ENCODE measurements at places on chromosomes 12 and 14.

GRCh38 chr12:52151837-52152783, 39.7 kb downstream of the KRT80 start:
- DNase-seq, result no peak

DNA sequence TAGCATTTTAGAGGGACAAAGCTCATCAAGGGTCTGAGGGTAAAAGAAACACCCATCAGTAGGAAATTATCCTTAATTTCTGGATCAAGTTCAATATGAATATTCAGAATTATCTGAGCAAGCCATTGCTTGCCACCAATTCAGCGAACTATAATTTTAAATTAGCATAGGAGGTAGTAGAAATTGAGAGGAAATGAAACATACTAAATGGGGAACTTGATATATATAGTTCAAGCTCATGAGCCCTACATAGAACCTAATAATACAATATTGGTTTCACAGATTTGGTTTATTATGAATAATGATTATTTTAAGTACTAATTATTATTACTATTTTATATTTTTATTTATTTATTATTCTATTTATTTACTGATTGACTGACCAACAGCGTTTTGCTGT, 42.1 kb upstream of the GXYLT1 start:
- DNase-seq, result no peak

DNA sequence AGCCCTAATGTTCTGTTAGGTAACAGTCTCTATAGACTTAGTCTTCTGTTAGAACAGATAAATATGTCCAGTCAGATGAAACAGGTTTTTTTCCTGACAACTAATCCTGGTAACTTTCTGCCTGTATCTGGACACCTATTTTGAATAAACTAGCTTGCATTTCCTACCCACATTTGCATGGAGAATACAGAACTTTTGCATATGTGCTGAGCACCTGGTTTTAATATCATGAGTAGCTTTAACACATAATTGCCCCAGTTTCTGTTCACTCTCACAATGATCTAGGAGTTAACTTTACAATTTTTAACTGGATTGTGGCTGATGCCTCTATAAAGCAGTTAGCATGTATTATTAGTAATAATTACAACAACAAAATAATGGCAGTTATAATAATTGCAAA, 111.7 kb downstream of the KTN1 start:
- DNase-seq, result no peak

- DNase-seq, result peak; percentile 16
Observed at GRCh38 chr14:78959674-78960264, 789.6 kb downstream of the NRXN3 start.

- DNase-seq, result no peak
Observed at GRCh38 chr12:28097221-28097620, 93.0 kb upstream of the CCDC91 start.

DNA sequence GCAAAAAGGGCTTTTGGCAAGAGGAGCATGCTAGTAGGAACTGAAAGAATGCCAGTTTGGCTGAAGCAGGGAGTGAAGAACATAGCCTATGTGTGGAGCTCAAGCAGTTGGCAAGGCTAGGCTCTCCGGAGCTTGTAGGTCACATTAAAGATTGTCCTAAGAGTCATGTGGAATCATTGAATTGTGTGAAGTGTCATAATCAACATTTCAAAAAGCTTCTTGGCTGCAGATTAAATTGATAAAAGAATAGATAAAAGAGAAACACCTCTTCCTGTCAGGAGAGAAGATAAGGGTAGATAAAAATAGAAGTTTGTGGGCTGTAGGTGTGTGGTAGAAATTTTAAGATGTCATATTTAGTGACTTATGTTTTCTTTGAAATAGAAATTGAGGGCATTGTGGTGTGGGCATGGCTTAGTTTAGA, 36.1 kb downstream of the CPSF6 start:
- no peak for DNase-seq

DNA sequence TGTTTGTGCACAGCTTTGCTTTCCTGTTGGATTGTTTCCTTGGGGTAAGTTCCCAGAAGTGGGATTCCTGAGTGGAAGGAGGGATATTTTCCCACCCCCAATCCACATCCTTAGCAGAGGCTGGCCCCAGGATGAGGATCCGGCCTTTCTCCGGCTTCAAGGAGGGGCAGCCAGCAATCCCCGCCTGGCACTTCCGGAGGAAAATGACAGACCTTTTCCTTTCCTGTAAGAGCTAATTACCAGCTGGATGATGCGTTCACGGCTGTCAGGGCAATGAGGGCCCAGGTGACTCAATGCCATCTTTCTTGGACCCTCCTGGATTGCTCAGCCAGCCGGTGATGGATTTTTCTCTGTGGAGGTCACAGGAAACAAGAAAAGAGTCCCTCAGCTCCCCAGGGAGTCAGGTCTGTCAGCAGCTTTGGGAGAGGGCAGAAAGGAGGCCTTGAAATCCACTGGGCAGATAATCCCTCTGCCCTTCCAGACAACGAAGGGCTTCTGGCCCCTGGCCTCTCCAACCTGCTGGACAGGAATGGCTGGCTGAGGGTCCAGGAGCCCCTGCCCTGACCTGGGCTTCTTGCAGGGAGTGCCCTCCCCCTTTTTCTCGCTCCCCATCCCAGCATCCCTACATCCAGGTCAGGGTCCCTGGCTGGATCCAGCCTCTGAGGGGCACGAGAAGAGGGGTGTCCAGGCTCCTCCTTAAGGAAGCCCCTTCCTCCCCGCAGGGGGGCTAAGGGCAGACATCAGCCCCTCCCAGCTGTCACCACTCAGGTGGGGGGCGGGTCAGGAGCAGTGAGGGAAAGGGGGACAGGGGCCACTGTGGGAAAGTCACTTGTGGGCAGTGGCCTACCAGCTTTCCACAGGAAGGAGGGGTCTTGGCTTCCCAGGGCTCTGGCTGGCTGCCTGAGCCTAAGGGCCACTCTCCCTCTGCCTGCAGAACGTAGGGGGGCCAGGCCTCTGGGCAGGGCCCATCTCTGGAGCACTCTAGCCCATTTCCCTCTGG, 16.1 kb upstream of the CCDC85C start:
- no peak for DNase-seq

GRCh38 chr14:77301103-77301502, 19.6 kb downstream of the POMT2 start:
- no peak for DNase-seq

DNA sequence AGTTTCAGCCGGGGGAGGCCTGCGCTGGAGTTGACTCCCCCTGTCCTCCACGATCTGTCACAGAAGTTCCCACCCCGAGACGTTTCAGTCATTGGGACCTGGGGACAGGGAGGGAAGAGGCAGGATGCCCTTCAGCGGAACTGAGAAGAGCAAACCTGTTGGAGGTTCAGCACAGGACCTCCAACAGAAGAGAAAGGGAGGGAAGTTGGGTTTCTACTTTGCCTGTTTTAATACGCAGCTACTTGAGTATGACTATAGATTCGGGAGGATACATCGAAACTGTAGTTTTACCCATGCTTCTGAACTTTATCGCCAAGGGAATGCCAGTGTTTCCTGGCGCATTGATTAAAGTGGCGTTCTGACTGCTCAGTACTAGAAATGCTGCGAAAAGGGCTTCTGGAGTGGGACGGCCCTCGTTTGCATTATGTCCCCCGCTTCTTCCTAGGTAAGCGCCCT, 2.3 kb upstream of the DUSP6 start:
- no peak for DNase-seq

GRCh38 chr12:71125515-71125914, 32.3 kb downstream of the TSPAN8 start:
- no peak for DNase-seq

DNA sequence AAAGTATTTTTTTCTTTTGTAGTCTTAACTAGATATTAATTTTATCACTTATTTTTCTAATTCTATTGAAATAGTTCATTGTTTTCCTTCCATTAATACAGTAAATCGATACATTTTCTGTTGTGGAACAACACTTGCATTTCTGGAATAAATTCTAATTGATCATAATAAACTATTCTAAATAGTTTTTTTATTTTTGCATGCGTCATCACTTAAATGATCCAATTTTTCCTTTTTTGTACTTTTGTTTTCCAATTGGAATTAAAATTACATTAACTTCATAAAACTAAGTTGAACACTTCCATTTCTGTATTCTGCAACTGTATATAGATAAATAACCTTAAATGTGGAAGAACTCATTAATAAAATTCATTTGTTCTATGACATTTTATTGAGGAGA, 202.5 kb downstream of the KCNC2 start:
- DNase-seq, result no peak

DNA sequence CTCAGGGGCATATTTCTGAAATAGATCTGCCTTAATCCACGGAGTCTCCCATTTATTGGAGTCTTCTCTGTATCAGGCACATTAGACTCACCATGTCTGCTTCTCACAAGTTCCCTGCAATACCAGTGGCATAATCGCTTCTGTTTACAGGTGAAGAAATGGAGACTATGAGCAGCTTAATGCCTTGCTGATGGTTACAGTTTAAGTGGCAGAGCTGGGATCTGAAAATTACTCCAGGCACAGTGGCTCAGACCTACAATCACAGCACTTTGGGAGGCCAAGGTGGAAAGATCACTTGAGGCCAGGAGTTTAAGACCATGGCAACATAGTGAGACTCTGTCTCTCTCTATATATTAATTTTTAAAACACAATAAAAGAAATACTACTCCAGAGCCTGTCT, 7.3 kb upstream of the RIC8B start:
- no peak for DNase-seq

- no peak for DNase-seq
Observed at GRCh38 chr12:109920261-109920780, 20.2 kb downstream of the TCHP start.

DNA sequence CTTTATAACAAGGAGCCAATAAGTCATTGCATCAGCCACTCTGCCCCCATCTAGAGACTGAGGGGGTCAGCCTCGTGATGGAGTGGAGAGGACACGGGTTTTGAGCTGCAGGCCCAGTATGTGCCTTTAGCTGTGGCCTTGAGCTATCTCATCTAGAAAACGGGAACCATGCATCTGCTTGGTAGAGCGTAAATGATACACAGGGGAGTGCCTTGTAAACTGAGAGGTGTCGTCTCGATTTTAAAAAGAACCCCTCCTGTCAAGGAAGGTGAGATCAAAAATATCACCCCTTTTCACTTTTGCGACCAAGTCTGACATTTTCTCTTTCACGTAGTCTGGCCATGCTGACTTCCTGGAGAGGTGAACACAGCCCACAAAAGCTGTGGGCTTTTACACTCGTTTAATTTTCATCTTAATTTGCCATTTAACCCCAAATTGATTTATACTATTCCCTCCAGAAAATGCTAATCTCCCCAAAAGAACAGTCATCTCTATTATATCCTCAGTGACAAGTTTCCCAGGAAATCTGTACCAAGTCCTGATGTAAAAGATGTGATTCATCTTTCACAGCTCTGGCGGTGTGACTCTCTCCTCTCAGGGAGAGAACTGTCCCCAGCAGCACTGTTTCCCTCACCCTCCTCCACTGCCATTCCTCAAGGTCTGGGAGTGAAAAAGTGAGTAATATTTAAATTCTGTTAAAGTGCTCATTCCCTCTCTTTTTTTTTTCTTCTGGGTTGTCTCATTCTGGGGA, 30.6 kb downstream of the VCPKMT start:
- DNase-seq, result no peak

DNA sequence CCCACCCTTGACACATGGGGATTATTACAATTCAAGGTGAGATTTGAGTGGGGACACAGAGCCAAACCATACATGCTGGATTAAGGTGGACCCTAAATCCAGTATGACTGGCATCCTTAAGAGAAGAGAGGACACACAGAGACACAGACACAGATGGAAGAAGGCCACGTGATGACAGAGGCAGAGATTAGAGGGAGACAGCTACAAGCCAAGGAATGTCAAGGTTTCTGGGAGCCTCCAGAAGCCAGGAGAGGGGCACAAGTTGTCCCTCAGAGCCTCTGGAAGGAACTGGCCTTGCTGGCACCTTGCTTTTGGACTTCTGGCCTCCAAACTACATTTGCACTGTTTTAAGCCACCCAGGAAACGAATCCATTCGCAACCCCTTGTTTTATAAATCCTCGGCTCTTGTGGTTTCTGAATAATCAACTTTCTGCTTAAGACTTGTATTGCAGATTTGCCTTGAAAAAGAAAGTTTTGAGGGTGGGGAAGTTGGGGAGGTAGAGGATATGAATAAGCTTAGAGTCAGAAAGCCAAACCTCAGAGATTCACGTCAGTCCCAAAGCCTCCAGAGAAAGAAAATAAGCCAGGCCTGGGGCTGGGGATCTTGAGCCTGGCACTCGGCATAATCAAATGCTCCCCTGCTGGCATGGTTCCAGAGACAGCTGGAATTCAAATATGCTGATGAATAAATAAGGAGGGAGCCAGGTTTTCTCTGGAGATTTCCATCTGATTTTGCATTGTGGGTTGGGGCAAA, 224.2 kb upstream of the PWP1 start:
- DNase-seq, result peak; percentile 11

GRCh38 chr12:11981121-11981733, 89.5 kb upstream of the BCL2L14 start:
- no peak for DNase-seq

GRCh38 chr12:71139153-71139735, 18.6 kb downstream of the TSPAN8 start:
- no peak for DNase-seq

DNA sequence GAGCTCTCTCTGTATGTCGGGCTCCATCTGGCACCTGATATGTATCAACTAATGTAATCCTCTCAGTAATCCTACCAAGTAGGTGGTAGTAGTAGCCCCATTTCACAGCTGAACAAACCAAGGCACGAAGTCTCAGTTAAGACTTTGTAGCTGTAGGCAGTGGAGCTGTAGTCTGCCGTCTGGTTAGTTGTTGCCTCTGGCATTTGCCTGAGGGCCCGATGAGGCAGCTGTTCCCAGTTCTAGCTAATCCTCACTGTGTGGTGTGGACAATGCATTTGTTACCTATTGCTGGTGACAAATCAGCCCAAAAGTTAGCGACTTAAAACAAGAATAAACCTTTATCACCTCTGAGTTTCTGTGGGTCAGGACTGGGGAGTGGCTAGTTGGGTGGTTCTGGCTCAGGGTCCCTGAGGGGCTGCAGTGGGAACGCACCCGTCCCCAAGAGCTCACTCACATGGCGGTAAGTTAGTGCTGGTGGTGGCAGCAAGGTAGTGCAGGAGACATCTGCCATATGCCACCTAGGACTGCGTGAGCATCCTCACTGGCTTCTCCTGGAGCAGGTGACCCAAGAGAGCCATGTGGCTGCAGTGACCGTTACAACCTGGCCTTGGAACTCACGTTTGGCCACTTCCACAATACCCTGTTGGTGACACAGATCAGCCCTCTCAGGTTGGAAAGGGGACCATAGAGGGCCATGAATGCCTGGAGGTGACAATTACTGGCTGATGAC, 5.6 kb downstream of the AACS start:
- DNase-seq, result no peak

DNA sequence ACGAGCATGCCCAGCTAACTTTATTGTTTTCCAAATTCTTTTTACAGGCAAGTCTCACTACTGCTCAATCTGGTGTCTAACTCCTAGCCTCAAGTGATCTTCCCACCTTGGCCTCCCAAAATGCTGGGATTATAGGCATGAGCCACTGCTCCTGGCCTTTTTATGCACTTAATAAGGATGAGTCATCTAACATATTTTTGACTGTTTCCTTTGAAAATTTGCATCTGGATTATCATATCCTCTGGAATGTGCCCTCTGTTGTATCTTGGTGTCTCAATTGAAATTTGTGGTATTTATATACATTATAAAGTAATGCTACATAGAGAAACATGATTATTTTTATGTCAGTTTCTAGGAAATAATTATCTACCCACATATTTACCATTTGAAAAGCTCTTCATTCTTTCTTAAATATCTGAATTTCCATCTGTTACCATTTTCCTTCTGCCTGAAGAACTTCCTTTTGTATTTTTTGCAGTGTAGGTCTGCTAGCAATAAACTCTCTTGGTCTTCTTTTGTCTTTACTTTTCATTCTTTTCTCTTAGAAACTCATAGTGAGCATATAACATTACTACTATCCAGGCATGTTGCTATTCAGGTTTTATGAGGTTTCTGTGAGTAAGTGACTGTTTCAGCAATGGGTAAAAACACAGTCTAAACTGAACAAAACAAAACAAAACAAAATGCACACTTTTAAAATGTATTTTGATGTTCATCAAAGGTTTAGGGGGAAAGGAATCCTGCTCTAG, 52.8 kb upstream of the CNOT2 start:
- DNase-seq, result no peak

Measured in BJ (cell line).